ENCODE measurements at places on chromosomes 11 and 22. TPM values are rescaled to one million over a fixed set of nuclear protein-coding genes. Genes with fewer than 3 reads are reported as not detected.
A peak's percentile ranks its signal among the peaks of the same experiment; 100 is the strongest.

GRCh38 chr11:95379479-95379878 is 148.5 kb upstream of the SESN3 start:
- no peak for DNase-seq

DNA sequence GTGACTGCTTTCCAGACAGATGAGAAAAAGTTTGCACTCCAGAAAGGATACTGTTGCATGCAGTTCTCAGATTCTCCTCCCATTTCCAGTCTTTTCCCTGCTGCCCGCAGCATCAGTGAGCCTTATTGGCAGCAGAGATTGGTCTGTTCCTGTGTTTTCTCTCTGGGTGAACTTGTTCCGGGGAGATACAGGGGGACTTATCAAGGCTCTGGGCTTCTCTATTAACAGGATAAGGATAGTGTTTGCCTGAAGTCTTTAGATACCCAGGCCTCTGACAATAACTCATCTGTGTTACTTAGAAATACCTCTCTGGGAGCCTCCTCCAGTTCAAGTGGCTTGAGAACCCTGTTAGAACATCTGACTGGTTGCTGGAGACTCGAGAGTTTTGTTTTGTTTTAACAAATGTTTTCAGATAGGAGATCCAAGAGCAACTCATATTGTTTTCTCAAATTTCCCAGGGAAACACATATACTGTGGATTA is 154.7 kb downstream of the BLID start:
- no peak for DNase-seq

GRCh38 chr11:35182317-35182939 is 43.5 kb downstream of the CD44 start:
- DNase-seq = no peak

DNA sequence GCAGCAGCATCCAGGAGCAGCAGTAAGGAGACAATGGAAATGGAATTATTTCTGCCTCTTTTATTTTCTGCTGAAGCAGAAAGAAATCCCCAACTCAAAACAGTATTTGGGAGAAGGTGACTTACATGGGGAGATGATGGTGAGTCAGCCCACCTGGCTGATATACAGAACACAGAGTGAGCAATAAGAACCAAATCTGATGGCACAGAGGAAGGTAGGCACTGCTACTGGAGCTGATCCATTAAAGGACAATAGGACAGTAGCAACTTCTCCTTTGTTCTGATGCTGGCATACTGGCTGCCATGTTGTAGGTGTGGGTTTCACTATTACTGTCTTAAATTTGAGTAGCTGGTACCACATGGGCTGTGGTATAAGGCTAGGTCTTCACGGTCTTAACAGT is 45.2 kb downstream of the CLPB start:
- no peak for DNase-seq

DNA sequence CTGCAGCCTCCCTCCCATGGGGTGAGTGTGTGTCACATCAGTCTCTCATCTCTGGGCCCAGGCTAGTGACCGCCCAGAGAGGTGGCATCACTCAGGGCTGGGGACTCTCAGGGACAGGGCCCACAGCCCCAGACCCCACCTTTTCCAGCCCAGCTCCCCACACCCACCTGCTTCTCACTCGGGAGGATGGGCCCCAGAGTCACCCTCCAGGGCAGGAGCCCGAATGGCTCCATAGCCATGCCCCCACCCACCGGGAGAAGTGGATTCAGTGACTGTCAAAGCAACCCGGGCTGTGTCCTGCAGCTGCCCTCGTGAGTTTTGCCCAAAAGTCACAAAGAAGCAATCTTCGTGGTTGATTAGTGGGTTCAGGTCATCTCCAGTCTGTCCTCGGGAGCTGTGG is 26.0 kb downstream of the PARVG start:
- DNase-seq = no peak

DNA sequence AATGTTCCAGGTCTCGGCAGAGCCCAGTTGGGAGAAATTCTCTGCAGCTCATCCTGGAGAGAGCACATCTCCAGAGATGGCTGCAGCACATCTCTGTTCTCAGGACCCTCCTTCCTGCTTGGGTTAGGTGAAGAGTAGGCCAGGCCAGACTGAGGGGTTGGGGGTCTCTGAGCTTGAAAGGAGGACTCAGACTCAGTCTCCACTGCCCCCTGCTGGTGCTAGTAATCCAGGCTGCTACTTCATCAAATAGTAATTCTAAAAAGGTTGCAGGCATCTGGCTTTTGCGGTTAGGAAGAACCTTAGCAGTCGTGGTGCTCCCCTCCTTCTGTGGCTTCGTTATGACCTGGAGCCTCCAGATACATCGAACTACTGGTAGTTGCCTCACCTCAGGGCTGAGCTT is 9.7 kb downstream of the TUB start:
- no peak for DNase-seq

GRCh38 chr22:27094633-27095308 is 437.4 kb downstream of the MIAT start:
- no peak for DNase-seq

- DNase-seq = peak; percentile 59
These were observed at the start of gene OR51B5 for GRCh38 chr11:5343474-5344335. Gene OR51B5 (minus strand): TSS chr11:5343524. CDS start chr11:5343524, 0 bp downstream.

DNA sequence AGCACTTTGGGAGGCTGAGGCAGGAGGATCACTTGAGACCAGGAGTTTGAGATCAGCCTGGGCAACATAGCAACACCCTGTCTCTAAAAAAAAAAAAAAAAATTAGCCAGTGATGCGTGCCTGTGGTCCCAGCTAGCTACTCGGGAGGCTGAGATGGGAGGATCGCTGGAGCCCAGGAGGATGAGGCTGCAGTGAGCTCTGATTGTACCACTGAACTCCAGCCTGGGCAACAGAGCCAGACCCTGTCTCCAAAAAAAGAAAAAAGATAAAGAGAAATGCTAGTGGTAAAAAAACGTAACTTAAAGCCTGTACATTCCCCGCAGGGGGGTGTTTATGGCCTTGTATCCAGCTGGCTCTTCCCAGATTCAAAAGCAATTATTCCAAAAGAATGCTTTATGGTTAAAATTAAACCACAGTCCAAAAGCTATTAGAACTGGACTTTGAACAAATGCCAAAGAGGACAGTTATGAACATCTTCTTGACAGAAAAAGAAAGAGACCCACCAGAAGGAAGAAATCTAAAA is 16.4 kb upstream of the SNX32 start:
- DNase-seq = no peak

- DNase-seq = peak; percentile 81
These were observed 6.0 kb downstream of the RNF169 start for GRCh38 chr11:74754507-74755252.

DNA sequence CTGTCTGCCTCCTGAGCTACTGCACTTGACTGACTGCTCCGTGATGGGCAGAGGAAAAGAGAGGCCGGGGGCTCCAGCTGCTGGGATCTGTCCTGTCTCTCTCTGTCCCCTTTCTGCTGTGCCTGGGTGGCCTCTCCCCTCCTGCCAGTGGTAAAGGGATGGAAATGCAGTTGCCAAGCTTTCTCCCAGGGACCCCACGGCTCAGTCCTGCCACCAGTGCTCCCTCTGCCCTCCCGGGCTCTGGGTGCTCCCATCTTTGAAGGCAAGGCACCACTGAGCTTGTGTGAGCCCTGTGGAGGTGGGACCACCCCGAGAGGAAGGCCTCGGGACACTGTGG is 32.0 kb downstream of the NADSYN1 start:
- DNase-seq = no peak

GRCh38 chr11:95910638-95911368 is 13.1 kb downstream of the MTMR2 start:
- DNase-seq = no peak

DNA sequence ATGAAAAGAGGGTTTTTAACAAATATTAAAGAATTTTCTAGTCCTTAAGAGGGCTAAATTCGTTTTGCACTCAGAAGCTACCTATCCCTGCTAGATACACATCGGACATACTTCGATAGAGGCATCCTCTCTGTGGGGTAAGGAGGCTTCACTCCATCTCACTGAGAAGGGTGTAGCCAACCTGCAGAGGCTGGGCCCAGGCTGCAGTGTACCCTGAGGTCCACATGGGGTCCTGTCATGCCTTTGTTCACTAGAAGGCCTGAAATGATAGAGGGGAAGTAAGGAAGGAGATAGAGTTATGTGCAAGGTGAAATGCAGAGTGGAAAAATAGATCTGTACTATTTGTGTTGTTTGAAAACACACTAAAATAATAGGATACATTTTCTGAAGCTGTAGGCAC is 45.6 kb downstream of the IGSF9B start:
- no peak for DNase-seq

- no peak for DNase-seq
These were observed 246.5 kb upstream of the DDI1 start for GRCh38 chr11:103789952-103790351.

- no peak for DNase-seq
These were observed 39.3 kb downstream of the LARGE1 start for GRCh38 chr22:33880986-33881385.

DNA sequence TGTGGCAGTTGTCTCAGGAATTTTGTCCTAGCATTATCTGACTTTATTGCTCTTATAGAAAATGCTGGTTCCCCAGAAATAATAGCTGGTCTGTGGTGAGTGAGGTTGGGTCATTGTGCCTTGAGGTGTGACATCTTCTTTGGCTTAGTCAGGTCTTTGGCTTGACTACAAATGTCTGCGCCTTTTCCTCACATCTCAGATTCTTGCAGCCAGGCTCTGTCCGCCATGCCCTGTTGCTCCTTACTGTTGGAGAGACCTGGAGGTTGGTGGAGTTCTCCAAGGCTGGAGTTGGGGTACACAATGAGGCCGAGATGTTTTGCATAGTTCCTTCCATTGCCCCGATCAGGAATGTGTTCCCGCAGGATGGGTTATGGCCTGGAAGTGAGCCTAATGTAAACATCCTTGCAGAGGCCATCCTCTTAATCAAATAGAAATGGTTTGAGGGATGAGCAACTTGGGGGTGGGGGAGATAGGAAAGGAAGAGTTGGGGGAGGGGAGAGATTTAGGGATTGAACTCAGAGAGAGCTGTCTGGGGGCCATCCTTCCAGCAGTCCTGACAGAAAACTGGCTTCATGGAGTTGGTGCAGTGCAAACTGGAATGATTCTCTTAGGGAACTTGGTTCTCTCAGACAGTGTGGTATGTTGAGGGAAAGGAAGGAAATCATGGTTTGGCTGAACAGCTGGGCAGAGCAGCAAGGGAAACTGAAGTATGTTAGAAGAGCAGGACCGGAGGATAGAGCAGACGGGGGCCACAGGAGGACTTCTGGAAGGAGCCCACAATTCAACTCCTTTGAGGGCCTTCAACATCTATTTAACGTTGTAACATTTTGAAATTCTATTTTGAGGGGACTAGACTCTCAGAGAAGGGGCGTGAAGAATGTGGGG is 49.9 kb downstream of the ZBTB16 start:
- DNase-seq = no peak

DNA sequence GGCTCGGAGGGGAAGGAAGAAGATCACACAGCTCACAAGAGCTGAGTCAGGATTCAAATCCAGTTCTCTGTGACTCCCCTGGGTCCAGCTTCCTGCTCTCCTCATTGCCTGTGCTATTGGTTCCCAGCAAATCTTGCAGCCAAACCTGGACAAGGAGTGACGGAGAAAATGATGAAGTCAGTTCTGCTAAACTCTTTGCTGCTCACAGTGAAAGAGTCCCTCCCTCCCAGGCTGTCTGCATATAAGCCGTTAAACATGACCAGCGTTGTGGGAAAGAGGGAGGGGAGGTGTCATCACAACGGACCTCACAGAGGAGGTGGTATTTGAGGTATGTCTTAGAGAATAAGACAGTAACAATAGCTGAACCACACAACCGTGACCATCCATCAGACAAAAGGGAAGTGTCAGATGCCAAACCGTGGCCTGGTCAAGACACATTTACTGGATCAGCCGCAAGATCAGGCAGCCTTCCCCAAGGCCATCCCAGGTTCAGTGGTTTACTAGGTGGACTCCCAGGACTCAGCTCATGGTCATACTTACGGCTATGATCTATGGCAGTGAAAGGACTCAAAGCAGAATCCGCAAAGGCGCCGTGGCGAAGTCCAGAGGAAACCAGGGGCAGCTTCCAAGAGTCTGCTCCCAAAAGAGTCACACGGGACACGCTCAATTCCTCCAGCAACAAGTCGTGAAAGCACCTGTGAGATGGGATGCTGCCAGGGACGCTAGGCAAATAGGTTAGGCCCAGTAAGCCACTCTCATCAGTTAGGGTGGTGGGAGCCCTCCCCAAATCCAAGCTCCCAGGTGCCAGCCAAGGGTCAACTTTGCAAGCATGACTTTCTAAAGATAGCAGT is 2.8 kb upstream of the CYTH4 start:
- no peak for DNase-seq

- DNase-seq = no peak
These were observed 4.6 kb downstream of the PDGFD start for GRCh38 chr11:104159356-104159755.

DNA sequence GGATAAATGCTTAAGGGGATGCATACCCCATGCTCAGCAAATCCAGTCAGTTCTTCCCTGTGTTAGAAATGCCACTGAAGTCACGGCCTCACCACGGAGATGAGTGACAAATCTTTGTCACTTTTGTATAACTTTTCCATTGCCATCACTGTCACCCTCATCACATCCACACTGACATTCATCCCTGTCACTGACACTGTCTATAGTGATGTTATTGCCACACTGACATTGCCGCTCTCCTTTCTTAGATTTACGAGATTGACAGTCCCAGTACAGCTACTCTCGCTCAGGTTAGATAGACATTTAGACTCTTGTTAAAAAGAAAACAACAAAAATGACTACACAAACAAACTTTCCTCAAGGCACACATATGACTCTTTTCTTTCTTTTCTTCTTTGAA is 910.7 kb upstream of the CNTN5 start:
- DNase-seq = no peak

- peak; percentile 29 for DNase-seq
These were observed 117.3 kb upstream of the CTSC start for GRCh38 chr11:88454881-88455280.

GRCh38 chr11:73325036-73325981 is 17.2 kb downstream of the ARHGEF17 start:
- DNase-seq = no peak

GRCh38 chr11:121063728-121064127 is 37.3 kb upstream of the TECTA start:
- DNase-seq = no peak

MYEOV gene
- 1.6 TPM for polyA plus RNA-seq

MPZL2 gene
- polyA plus RNA-seq = not detected

SAA2 gene
- polyA plus RNA-seq = not detected

DEFB131B gene
- not detected for polyA plus RNA-seq

MMP27 gene
- polyA plus RNA-seq = not detected

OR5P2 gene
- not detected for polyA plus RNA-seq

DRD2 gene
- polyA plus RNA-seq = not detected

TTLL1 gene
- 17.5 TPM for polyA plus RNA-seq

LRRC32 gene
- 10.9 TPM for polyA plus RNA-seq

SEC14L6 gene
- polyA plus RNA-seq = 0.19 TPM

UCP3 gene
- 0.53 TPM for polyA plus RNA-seq

GUCY1A2 gene
- 0.04 TPM for polyA plus RNA-seq

Data from AG04450 (cell line).